ENCODE measurements at places on chromosomes 5 and 9. TPM values are rescaled to one million over a fixed set of nuclear protein-coding genes. Genes with fewer than 3 reads are reported as not detected.

GRM6 gene
- not detected for total RNA-seq

SNCAIP gene
- total RNA-seq = 1.6 TPM

ADRA1B gene
- total RNA-seq = 2.4 TPM

SAXO1 gene
- not detected for total RNA-seq

SLC34A1 gene
- not detected for total RNA-seq

CCL27 gene
- total RNA-seq = 0.46 TPM

ZNF354C gene
- 6.2 TPM for total RNA-seq

CLTB gene
- total RNA-seq = 209 TPM

KCNIP1 gene
- total RNA-seq = not detected

NME5 gene
- total RNA-seq = 5.0 TPM

ADGRD2 gene
- 0.15 TPM for total RNA-seq

SLC38A9 gene
- total RNA-seq = 7.9 TPM

ADAMTS2 gene
- 23.2 TPM for total RNA-seq

NAIP gene
- 10.4 TPM for total RNA-seq

STPG3 gene
- not detected for total RNA-seq

DEPDC1B gene
- 0.54 TPM for total RNA-seq

DDX4 gene
- not detected for total RNA-seq

SPIN1 gene
- total RNA-seq = 78.4 TPM

FREM1 gene
- 6.7 TPM for total RNA-seq
